Stimulated activated CD4-positive, alpha-beta T cell treated with anti-CD3 and anti-CD28 coated beads, Interleukin-15, amount 100 ng/mL, for 1 hour (primary cell): ENCODE measurements at places on chromosomes 4 and X.

DNA sequence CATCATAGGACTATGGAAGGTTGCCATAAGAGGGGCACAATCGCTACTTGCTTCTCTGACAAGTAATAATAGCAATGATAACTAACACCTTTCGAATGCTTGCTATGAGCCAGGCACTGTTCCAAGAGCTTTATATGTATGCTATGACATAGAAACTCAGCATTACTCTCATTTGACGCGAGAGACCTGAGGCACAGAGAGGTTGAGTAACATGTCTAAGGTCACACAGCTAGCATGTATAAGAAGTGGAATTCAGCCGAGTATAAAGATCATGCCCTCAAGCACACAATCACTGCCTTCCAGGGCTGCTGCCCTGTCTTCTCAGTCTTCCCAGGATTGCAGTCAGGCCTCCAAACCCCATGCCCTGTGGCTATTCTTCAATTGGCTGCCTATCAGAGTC, 19.5 kb downstream of the PJA1 start:
- DNase-seq = no peak

DNA sequence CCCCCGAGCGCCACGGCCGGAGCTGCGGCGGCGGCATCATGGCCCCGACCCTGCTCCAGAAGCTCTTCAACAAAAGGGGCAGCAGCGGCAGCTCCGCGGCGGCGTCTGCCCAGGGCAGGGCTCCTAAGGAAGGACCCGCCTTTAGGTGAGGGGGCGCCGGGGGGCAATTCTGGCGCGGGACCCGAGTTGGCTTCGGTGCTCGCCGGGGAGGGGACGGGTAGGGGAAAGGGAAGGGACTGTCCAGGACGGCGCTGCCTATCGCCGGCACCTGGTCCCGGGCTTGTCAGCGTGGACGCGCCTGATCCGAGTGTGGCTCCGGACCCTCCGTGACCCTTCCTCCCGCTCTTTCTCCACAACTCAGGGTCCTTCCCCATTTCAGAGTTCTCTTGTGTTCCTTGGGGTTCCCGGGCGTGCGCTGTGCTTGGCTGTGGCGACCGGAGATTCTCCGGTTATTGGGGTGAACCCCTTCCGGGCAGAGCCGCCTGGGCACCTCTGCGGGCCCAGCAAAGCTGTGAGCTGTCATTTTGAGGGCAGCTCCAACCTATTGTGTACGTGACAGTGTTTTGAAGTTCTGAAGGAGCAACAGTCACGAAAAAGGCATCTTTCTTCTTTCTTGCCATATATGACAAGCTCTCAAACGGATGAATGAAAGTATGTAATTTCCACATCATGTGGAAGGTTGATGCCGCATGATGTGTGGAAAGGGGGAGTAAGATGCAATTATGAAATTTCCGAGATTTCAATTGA, 522 bp downstream of the FNIP2 start:
- DNase-seq = peak; percentile 7

DNA sequence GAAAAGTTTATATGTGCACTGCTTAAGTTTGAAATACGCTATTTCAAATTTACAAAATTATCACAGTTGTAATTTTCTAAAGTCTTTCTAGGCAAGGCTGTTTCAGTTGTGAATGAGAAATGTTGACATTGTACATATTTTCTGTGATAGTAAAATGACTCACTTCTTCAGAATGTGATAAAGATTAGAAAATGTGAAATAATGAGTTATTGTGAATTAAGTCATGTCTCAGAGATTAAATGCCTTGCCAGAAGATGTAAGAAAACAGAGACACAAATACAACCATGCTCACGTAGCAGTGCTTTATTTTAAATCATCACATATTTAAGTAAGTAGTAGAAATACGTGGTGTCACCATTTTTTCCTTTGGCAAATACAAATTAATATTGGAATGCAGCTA, 768 bp downstream of the CLCN4 start:
- no peak for DNase-seq

- DNase-seq = no peak
Observed at GRCh38 chrX:50154429-50154828, 46.4 kb downstream of the AKAP4 start.

GRCh38 chrX:41334363-41335197, 618 bp downstream of the DDX3X start:
- DNase-seq = peak; percentile 63

DNA sequence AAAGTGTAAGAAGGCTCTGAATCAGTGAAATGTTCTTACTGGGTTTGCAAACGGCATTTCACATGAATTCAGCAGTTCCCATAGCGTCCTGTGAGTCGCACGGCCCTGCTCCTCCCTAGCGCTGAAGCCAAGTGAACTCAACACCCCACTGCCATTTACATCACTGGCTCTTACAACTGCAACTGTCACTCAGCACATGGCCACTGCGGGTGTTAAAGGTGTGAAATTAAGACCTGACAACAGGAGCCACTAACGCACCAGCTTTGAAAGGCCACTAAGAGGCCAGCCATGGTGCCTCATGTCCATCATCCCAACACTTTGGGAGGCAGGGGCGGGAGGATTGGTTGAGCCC, 31.7 kb downstream of the RNF212 start:
- no peak for DNase-seq

DNA sequence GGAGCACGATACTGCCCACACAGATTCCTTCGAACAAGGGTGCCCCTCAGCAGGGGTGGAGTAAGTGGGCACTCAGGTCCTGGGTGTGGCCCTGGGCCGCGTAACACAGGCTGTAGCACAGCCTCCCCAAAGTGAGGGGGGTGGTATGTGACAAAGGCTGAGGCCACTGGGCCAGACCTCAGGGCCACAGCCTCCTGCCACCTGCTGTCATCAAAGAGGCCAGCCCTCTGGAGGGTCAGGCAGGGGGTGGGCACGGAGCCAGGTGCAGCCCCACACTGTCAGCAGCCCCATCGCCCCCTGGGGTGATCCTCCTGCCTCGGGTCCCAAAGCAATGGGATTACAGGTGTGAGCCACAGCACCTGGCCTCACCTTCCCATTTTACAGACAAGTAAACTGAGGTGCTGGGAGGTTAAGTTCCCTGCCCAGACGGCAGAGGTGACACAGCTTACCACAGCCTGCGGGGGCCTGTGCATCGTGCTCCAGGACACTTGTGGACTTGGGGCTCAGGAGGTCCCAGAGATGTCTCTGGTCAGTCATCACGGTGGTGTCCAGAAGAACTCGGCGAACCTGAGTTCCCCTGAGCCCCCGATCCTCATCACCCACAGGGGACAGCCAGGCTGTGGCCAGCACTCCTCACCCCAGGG, 27.5 kb upstream of the MXD4 start:
- no peak for DNase-seq

DNA sequence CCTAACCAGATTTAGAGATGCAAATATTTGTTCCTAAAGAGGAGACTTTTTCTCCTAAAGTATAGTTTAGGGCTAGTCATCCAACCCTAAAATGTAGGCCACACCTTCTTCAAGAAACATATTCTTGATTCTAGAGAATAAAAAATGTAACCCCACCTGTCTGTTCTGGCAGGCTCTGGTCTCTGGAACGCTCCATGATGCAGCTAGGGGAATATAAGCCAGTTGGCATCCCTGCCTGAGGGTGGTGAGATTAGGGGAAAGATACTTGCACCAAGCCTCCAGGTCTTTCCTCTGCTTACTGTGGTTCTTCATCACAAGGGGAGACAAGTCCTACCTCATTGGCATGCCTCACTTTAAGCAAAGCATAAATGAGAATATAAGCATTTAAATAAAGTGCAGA, 21.2 kb upstream of the TBC1D9 start:
- no peak for DNase-seq

DNA sequence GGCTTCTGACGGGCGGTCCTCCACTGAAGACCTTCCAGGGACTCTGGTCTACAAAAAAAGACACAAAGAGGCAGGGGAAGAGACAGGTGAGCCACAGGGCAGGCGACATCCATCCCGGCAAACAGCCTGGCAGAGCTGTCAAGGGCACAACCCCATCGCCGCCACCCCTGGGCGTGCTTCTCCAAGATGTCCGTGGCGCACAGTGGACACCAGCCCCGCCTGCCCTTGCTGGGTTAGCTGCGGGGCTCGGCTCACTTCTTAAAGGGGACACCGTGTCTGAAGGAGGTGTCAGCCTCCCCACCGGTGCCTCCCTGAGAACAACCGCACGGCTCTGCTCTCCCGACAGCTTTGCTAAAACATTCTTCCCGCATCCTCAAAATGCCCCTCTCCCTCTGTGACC, 28.4 kb downstream of the FAM53A start:
- no peak for DNase-seq

DNA sequence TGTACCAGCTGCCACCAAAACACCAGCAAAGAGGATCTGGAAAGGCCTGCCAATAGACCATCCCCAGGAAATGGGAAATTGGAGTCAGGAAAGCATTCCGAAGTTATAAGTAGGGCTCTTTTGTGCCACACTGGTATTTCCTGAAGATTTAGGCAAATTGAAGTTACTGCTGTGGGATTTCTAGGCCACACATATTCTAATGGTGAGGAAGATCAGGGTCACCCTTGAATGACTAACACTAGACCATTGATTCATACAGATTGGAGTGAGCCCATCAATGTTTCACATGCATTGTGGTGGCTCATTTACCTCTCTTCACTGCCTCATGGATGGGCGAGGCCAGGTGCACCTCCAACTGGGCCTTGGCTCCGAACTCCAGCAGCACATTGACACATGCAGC, 22.6 kb downstream of the ASB11 start:
- no peak for DNase-seq

GRCh38 chrX:20361890-20362262, 95.2 kb upstream of the RPS6KA3 start:
- DNase-seq = no peak

DNA sequence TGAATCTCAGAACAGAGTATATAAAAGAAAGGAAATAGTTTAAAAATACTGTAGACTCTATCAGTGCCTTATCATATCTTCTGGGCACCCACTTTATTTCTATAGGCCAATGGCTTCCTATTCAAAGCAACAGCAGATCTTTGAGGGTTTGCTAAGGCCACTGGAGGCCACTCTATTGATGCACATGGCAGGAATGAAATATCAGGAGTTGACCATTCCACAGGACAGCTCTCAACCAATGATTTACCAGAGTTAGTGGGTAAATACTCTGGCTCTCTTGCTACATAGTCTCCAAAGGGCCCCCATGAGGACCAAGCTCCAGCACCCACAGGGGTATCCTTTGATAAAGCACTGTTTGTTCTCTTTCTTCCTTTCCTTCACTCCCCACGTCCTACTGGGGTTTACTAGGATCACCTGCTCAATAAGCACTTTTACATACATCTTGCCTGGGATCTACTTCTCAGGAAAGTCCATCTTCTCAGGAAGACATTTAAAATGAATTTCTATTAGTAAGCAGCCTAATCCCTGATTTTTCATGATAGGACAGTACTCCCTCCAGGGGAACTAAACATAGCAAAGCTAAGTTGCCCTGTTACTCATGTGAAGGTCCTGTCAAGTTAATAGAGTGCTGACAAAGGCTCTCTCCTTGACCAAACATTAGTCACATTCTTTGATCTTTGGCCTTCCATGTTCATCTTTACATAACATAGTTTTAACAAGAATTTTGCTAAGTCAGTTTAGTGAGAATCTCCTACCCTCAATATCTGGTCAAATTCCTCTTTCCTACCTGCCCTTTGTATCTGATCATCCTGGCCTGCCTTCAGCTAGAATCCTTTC, 459.7 kb downstream of the GRXCR1 start:
- no peak for DNase-seq

- no peak for DNase-seq
Observed at GRCh38 chr4:31365006-31365690, 645.0 kb downstream of the PCDH7 start.

- DNase-seq = no peak
Observed at GRCh38 chr4:148239494-148239985, 202.7 kb downstream of the NR3C2 start.

- no peak for DNase-seq
Observed at GRCh38 chr4:112315446-112315845, 18.3 kb downstream of the ALPK1 start.

DNA sequence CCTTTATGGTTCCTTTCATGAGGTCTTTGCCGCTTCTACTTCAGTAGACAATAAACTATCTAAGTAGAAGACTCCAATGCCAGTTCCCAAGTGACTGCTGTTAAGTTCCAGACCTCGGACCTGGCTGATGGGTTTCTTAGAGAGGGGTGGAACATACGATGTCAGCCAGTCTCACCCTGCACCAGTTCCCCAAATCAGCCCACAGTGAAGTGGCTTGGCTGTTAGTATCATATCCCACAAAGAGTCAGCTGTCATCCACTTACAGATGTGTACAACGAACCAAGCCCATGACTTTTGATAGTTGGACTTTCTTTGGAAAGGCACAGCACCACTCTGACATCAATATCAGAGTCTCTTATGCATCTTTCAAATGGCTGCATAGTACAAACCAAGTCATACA, 8.1 kb upstream of the KLHL34 start:
- no peak for DNase-seq

GRCh38 chrX:19867411-19867732, 20.0 kb downstream of the SH3KBP1 start:
- DNase-seq = no peak

- no peak for DNase-seq
Observed at GRCh38 chr4:52105276-52105675, 54.2 kb downstream of the SPATA18 start.

GRCh38 chr4:7395645-7396044, 39.1 kb downstream of the PSAPL1 start:
- no peak for DNase-seq

- DNase-seq = no peak
Observed at GRCh38 chrX:39819921-39820849, 277.6 kb downstream of the BCOR start.

GRCh38 chr4:147725673-147726072, 6.2 kb upstream of the ARHGAP10 start:
- no peak for DNase-seq

DNA sequence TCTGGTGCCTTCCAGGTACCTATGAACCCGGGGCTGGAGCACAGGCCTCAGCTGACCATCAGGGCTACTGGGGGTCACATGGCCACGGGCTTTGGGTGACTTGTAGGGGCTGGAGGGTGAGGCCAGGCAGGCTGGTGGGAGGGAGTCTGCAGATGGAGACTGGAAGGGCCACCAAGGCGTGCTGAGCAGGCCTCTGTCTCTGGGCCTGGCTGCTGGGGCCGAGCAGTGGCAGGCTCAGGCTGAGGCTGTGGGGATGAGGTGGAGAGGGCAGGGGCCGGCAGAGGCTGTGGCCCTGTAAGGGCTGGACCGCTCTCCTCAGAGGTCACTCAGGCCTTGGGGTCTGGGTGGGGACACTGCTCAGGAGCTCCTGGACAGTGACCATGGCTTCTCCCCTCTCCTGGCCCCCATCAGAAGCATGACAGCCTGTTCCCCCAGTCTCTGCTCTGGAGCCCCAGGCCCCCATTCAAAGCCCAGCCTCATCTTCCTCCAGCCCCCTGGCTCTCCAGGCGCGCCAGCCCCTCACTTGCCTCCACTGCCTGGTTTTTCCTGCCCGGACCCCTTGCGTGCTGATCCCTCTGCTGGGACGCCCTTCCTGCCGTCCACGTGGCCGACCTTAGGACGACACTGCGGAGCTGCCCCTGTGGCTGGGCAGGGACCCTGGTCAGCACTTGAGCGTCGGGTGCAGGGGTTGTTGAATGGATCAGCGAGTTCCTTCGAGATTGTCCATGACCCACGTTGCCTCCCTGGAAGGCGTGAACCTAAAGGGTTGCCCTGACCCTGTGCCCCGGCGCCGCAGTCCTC, 11.1 kb upstream of the NAT8L start:
- DNase-seq = no peak

GRCh38 chr4:52914051-52914605, 52.0 kb downstream of the RASL11B start:
- no peak for DNase-seq
